Upper lobe of left lung (tissue), 6 donors: ENCODE measurements at places on chromosomes 5 and 9. TPM values are rescaled to one million over a fixed set of nuclear protein-coding genes. Genes with fewer than 3 reads are reported as not detected.
A peak's percentile ranks its signal among the peaks of the same experiment; 100 is the strongest.

- H3K4me3 ChIP-seq, result no peak overlapping the region
- no peaks in the 10 kb centered on the region for H3K27me3 ChIP-seq
- DNase-seq, result no peak
- no peaks in the 10 kb centered on the region for H3K4me1 ChIP-seq
Observed at GRCh38 chr5:122385808-122386207, 73.8 kb downstream of the SNCAIP start.

DNA sequence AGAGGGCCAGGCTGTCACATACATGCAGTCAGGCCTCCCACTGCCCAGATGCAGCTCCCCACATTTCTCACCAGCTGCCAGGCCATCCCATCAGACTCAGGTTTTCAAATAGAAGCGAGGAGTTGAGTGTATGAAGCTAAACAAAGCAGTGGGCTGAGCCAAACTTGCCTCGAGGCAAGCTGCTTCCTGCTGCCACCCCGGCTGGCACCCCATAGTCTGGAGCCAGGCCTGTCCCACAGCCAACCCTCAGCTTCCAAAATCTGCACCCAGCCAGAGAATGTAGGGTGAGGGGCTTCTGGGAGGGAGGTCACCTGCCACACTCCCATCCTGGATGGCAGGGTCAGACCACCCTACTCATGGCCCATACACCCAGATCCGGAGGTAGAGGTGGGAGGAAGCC is 22.3 kb upstream of the ALDH1B1 start:
- no peak overlapping the region for H3K27ac ChIP-seq
- peak; percentile 13 for DNase-seq
- H3K4me1 ChIP-seq, result no peaks in the 10 kb centered on the region
- no peak overlapping the region for H3K4me3 ChIP-seq
- no peaks in the 10 kb centered on the region for H3K36me3 ChIP-seq
- H3K27me3 ChIP-seq, result no peaks in the 10 kb centered on the region

Gene MARVELD2
- 26.2 TPM for total RNA-seq

DNA sequence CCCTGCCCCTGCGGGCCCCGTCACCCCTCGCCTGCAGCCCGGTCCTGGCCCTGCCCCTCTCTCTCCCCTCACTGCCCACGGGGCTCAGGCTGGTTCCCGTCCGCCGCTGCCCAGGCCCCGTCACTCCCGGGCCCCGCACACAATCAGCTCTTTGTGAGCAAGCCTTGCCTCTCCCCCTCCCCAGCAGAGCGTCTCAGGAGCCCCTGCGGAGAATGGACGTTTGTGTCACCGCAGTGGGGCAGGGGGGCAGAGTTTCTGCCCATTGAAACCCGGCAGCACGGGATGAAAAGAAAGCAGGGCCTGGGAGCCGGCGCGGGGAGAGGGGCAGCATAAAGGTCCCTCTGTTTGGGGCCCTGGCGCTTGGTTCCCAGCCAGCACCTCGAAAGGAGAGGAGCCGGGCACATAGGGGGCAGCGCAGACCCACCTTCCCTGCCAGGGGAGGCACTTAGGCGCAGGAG is 13.5 kb upstream of the NUP214 start:
- no peak overlapping the region for H3K27ac ChIP-seq
- H3K36me3 ChIP-seq, result no peaks in the 10 kb centered on the region
- H3K27me3 ChIP-seq, result no peaks in the 10 kb centered on the region
- H3K4me3 ChIP-seq, result no peak overlapping the region
- no peaks in the 10 kb centered on the region for H3K4me1 ChIP-seq

DNA sequence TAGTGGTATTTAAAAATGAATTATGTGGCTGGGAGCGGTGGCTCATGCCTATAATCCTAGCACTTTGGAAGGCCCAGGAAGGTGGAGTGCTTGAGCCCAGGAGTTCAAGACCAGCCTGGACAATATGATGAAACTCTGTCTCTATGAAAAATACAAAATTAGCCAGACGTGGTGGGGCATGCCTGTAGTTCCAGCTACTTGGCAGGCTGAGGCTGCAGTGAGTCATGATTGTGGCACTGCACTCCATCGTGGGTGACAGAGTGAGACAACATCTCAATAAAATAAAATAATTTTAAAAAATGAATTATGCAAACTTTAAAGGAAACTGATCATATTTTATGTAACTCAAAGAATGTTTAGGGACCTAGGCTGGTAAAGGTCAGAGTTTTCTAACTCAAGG is 310.8 kb upstream of the DMRT1 start:
- DNase-seq, result no peak
- no peak overlapping the region for H3K4me3 ChIP-seq
- peaks cover 13% of the 10 kb centered on the region for H3K4me1 ChIP-seq
- no peaks in the 10 kb centered on the region for H3K27me3 ChIP-seq
- H3K36me3 ChIP-seq, result no peaks in the 10 kb centered on the region

Gene CNTNAP3
- 20.6 TPM for total RNA-seq

GRCh38 chr5:116441223-116441622 is 133.4 kb downstream of the SEMA6A start:
- no peak for DNase-seq
- H3K27me3 ChIP-seq, result no peaks in the 10 kb centered on the region
- peaks cover 16% of the 10 kb centered on the region for H3K4me1 ChIP-seq
- H3K4me3 ChIP-seq, result no peak overlapping the region
- H3K36me3 ChIP-seq, result no peaks in the 10 kb centered on the region

DNA sequence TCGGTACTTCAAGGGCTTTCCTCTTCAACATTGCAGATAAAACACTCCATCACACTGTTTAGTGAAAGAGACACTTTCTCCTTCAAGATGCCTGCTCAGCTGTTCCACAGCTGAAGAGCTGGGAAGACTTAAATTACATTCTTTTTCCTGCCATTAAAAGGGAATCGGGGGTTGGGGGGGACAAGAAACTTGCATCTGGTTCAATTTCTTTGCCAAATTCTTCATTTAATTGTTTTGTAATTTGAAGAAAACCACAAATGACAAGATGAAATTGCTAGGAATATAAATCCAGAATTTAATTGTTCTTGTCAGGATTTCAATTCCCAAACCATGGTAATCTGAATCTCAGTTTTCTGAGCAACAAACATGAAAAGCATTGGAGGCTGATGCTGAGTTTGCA is 478.3 kb downstream of the EBF1 start:
- H3K36me3 ChIP-seq, result no peaks in the 10 kb centered on the region
- no peaks in the 10 kb centered on the region for H3K27me3 ChIP-seq
- no peak overlapping the region for H3K27ac ChIP-seq
- DNase-seq, result no peak
- no peaks in the 10 kb centered on the region for H3K4me1 ChIP-seq
- H3K4me3 ChIP-seq, result no peak overlapping the region

Gene CTNND2
- 4.3 TPM for total RNA-seq

DNA sequence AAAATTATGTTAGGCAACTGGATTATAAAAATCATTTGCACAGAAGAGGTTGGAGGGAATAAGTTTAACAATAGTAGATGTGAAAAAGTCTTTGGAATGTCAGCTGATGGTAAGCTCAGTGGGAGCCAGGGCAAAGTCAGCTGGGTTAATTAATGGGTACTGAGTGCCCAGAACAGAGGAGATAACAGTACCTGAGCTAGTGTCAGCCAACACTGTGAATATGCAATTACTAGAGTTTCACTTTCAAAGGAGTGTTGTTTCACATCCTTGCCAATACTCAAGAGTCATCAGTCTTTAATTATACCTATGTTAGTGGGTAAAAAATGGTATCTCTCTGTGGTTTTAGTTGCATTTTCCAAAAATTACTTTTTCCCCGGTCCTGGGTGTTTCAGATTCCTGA is 135.1 kb downstream of the KIF4B start:
- no peak for DNase-seq
- H3K27ac ChIP-seq, result no peak overlapping the region
- no peak overlapping the region for H3K4me3 ChIP-seq

DNA sequence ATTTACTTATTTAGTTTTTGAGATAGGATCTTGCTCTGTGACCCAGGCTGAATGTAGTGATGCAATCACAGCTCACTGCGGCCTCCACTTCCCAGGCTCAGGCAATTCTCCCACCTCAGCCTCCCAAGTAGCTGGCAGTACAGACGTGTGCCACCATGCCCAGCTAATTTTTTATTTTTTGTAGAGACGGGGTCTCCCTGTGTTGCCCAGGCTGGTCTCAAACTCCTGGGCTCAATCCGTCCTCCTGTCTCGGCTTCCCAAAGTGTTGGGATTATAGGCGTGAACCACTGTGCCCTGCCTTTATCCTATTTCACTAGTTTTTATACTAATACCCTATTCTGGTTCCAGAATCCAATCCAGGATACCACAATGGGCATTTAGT is 6.8 kb downstream of the RPS14 start:
- H3K4me1 ChIP-seq, result peaks cover 2% of the 10 kb centered on the region
- H3K27me3 ChIP-seq, result no peaks in the 10 kb centered on the region
- H3K27ac ChIP-seq, result no peak overlapping the region
- peaks cover 45% of the 10 kb centered on the region for H3K36me3 ChIP-seq
- no peak for DNase-seq
- H3K4me3 ChIP-seq, result no peak overlapping the region

- H3K36me3 ChIP-seq, result no peaks in the 10 kb centered on the region
- no peaks in the 10 kb centered on the region for H3K4me1 ChIP-seq
- no peak overlapping the region for H3K27ac ChIP-seq
- H3K4me3 ChIP-seq, result no peak overlapping the region
Observed at GRCh38 chr5:146721073-146721815, 157.3 kb downstream of the PPP2R2B start.
